ENCODE measurements at places on chromosomes 1 and 21.

- DNase-seq: no peak
These were observed 24.9 kb upstream of the MAP10 start for GRCh38 chr1:232780354-232780753.

GRCh38 chr1:186628910-186629309 is 51.3 kb downstream of the PTGS2 start:
- no peak for DNase-seq

DNA sequence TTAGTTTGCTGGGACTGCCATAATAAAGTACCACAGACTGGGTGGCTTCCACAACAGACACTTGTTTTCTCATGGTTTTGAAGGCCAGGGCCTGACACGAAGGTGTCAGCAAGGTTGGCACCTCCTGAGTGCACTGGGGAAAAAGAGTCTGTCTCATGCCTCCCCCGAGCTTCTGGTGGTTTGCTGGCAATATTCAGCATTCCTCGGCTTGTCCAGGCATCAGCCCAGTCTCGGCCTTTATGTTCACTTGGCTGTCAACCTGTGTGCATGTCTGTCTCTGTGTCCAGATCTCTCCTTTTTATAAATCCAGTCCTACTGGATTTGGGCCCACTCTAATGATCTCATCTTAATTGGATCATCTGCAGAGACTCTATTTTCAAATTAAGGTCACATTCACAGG is 72.6 kb downstream of the DOP1B start:
- DNase-seq: no peak

DNA sequence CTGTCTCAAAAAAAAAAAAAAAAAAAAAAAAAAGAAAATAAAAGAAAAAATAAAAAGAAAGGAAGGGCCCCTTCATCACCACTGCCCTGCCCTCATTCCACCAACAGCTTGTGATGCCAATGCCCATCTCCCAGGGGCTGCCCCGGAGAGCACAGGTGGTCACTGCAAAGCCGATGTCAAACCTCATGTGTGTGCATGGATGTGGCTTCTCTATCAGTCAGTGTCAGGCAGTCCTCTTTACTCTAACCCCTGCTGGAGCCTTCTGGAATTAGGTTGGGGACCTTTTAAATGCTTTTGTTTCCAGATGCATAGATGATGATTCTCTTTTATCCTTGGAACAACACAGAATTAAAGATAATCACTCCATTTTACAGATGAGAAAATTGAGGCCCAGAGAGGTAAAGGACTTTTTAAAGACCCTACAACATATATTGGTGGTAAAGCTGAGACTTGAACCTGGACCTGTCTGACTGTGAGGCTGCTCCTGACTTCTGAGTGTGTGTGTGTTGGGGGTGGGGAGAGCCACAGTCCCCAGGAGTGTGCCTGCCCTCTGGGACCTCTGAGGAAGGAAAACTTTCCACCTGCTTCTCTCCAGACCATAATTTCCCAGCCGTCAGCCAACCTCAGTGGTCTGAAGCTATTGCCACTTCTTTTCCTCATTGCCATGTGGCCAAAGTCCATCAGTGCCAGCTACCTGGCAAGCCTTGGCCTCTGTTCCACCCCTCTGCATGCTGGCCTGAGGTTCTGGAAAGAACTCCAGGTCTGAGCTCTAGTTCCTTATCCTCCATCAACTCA is 3.0 kb upstream of the TMEM54 start:
- DNase-seq: no peak

GRCh38 chr1:201750934-201751333 is 78.0 kb upstream of the IPO9 start:
- DNase-seq: no peak

DNA sequence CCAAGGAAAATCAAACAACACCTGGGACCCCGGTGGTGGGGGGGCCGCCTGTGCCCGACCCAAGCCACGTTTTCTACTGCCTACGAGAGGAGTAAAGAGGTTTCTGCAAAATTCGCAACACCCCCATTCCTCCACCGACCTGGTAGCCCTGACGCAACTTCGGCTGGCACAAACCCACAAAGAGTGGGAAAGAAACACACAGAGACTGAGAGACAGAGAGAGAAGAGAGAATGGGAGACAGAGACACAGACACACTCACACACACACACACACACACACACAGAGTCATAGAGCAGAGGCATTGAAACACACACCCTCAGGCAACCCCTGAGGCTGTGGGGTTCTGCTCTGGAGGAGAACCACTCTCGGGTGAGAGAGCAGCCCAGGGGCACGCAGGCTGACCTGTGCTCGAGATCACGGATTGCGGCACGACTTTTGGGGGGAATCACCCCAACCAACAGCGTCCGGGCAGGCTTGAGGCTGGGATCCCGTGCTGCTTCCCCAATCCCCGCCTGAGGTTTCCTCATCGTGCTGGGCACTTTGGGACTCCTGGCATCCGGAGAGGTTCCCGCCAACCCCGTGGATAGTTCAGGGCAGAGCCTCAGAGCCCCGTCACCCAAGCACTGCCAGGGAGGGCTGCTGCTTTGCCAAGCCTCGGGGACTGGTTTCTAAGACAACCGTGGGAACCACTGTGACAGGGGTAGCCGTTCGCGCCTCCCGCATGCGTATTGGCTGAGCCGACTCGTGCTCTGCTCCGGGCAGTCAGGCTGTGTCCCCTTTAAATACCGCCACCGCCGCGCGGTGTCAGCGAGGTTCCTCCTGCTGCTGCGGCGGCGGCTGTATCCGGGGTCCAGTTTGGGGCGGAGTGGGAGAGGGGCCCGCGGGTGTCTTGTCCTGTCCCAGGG is 682.4 kb upstream of the TPTE start:
- DNase-seq: no peak

- DNase-seq: no peak
These were observed 14.0 kb downstream of the TRIM62 start for GRCh38 chr1:33167650-33168447.

- DNase-seq: no peak
These were observed at the start of gene KRTAP10-2 for GRCh38 chr21:44551340-44551961. Gene KRTAP10-2 (minus strand): TSS chr21:44551505. CDS start chr21:44551458, 47 bp downstream.

DNA sequence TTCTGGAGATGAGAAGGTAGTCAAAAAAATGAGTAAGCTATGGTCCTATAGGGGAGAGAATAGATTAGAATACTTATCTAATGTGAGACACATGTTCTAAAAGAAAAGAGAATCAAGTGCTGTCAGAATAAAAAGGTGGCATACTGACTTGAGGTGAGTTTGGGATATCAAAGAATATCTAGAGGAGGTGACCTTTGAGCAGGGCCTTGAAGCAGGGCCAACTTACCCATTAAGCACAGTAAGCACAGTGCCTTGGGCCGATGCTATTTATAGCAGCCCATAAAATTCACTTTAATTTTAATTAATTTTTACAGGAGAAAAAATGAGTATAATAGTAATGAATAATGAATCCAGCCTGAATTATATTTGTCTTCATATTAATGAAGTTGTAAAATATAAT is 92.2 kb downstream of the XPR1 start:
- no peak for DNase-seq

GRCh38 chr1:245679821-245680780 is 525.3 kb downstream of the KIF26B start:
- no peak for DNase-seq

- no peak for DNase-seq
These were observed 78.9 kb upstream of the PUM1 start for GRCh38 chr1:31144442-31144841.

GRCh38 chr1:64498325-64498724 is 28.4 kb downstream of the CACHD1 start:
- no peak for DNase-seq

DNA sequence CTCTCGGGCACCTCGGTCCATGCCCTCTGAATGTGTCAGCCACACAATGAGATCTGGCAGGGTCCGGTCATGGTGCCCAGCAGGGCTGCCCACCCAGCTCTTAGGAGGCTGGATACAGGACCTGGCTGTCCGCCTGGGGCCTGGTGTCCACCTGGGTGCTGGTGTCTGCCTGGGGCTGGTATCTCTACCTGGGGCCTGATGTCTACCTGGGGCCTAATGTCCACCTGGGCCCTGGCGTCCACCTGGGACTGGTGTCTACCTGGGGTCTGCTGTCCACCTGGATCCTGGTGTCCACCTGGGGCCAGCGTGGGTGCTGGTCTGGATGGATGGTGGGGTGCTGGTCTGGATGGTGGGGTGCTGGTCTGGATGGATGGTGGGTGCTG is 45.1 kb upstream of the ACTRT2 start:
- DNase-seq: no peak

GRCh38 chr1:27383039-27383605 is at the start of gene CD164L2:
Gene CD164L2 (minus strand): TSS chr1:27383333. CDS start chr1:27383239, 94 bp downstream.
- peak; percentile 66 for DNase-seq

DNA sequence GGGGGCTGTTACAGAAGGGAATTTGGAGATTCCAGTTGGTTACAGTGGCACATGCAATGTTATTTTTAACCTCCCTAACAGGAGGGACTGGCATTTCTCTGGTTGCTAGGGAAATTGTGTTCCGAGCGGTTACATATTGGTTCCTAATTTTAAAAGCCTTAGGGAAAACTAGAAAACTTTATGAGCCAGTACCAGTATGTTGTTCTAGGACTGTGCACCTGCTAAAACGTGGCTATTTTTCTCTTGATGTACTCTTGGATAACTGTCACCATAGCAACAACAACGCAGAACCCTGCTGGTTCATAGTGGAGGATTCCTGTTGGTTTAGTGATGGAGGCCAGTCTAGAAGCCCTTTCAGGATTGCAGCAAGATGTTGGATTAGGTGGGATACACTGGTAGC is 68.9 kb upstream of the PGBD5 start:
- DNase-seq: no peak

GRCh38 chr1:60160141-60160540 is 86.6 kb upstream of the C1orf87 start:
- DNase-seq: no peak

- DNase-seq: no peak
These were observed 71.3 kb downstream of the OBSCN start for GRCh38 chr1:228279011-228279721.

DNA sequence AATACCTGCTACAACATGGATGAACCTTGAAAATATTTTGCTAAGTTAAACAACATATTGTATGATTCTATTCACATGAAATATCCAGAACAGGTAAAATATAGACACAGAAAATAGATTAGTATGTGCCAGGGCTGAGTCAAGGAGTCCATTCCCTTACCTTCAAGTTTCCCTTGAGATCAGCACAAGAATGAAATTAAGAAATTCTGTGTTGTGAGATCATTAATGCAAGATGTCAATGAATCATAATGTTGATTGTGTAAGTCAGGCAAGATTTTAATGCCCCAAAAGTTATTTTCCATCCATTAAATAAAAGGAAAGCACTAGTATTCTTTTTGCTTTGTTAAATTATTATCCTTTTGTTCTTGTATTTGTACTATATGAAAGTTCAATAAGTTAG is 139.4 kb downstream of the MRPL39 start:
- no peak for DNase-seq

DNA sequence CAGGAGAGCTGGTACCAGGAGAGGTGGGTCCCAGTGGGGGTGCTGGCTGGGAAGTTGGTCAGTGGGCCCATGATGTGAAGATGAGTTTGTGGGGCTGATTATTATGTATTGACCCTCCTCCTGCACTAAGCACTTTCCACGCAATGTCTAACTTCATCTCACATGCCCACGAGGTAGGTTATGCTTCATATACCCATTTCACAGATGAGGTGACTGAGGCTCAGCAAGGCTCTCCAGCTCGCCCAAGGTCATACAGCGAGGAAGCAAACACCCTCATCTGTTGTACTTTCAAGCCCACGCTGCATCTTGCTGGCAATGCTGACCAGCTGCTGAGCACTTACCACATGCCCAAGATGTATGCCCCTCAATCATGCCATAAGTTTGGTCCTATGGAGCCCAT is 175.8 kb downstream of the GRIK3 start:
- no peak for DNase-seq

- no peak for DNase-seq
These were observed 2.4 kb downstream of the TUT4 start for GRCh38 chr1:52550447-52550846.

- peak; percentile 44 for DNase-seq
These were observed 6.0 kb downstream of the TNFRSF14 start for GRCh38 chr1:2561898-2562895.

DNA sequence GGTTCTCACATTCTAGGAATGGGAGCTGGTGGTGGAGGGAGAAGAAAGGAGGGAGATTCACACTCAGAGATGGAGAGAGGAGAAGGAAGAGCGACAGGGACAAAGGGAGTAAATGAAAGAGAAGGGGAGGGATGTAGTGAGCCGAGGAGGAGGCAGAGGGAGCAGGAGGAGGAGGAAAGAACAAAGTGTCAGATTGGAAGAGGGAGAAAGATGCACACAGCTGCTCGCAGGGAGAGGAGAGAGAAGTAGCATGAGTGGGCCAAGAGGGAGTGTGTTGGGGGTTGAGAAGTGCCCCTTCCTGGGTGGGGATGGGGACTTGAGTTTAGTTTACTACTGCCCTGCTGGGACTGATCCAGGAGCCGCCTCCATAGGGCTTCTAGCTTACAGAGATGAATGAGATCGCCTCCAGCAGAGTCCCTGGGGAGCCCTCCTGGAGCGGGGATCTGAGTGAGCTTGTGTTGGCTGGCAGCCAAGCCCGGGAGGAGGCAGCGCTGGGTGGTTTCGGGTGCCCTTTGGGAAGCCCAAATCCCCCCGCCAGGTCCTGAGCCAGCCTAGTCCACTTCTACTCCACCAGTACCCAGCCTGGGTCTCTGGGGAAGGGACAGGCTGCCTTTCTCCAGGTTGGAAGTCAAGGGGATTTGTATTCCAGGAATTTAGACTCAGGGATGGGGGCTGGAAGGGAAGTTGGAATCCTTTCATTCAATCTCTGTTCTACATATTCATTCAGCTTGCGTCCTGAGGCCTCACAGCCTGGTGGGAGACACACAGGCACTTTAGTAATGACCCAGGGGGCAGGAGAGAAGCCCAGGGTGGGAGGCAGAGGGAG is 20.9 kb downstream of the PTPRU start:
- no peak for DNase-seq

DNA sequence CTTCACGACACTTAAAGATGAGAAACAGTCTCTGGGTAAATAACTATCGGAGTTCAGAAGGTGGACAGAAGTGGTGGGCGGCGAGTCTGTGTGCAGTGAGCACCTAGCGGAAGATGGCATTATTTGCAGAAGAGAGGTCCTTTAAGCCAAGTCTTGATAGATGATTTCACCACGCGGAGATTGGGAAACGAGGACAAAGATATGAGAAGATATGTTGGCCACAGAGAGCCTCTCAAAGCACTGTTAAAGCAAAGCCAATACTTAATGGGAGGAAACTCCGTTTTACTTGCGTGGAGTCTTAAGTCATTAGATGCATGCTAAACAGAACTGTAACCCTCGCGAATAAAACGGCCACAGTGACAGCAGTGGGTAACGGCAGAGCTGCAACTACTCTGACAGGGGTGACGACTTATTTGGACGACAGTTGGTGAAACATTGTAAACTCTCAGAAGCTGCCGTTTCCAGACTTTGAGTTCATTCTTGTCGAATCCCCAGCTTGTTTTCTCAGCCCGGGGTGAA is 577 bp upstream of the CEP350 start:
- DNase-seq: peak; percentile 51

- no peak for DNase-seq
These were observed 124.6 kb downstream of the TRIM33 start for GRCh38 chr1:114386129-114387009.

- DNase-seq: no peak
These were observed 1.2 kb downstream of the SAMD11 start for GRCh38 chr1:924656-925560.

- no peak for DNase-seq
These were observed 6.6 kb downstream of the CLSPN start for GRCh38 chr1:35763201-35763600.

GRCh38 chr1:105894006-105894405 is 1162.5 kb upstream of the PRMT6 start:
- no peak for DNase-seq

GRCh38 chr21:42455754-42456440 is 40.1 kb downstream of the RSPH1 start:
- DNase-seq: no peak
